ENCODE measurements at places on chromosomes 12 and 14.

GRCh38 chr12:47388712-47389111 lies 309.0 kb upstream of the AMIGO2 start:
- no peak for DNase-seq

GRCh38 chr14:105568859-105569766 lies 42.7 kb downstream of the TMEM121 start:
- no peak for DNase-seq

GRCh38 chr14:51540364-51540763 lies 111.3 kb upstream of the FRMD6 start:
- no peak for DNase-seq

- no peak for DNase-seq
These were observed 22.3 kb downstream of the PTPRO start for GRCh38 chr12:15344561-15344960.

GRCh38 chr12:89954259-89954658 lies 245.6 kb upstream of the ATP2B1 start:
- DNase-seq: no peak

DNA sequence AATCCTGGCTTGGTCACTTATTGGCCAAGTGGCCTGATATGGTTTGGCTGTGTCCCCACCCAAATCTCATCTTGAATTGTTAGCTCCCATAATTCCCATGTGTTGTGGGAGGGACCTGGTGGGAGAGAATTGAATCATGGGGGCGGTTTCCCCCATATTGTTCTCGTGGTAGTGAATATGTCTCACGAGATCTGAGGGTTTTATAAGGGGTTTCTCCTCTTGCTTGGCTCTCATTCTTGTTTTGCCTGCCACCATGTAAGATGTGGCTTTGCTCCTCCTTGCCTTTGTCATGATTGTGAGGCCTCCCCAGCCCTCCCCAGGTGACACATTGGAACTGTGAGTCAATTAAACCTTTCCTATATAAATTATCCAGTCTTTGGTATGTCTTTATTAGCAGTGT lies 18.8 kb upstream of the P2RX4 start:
- no peak for DNase-seq

DNA sequence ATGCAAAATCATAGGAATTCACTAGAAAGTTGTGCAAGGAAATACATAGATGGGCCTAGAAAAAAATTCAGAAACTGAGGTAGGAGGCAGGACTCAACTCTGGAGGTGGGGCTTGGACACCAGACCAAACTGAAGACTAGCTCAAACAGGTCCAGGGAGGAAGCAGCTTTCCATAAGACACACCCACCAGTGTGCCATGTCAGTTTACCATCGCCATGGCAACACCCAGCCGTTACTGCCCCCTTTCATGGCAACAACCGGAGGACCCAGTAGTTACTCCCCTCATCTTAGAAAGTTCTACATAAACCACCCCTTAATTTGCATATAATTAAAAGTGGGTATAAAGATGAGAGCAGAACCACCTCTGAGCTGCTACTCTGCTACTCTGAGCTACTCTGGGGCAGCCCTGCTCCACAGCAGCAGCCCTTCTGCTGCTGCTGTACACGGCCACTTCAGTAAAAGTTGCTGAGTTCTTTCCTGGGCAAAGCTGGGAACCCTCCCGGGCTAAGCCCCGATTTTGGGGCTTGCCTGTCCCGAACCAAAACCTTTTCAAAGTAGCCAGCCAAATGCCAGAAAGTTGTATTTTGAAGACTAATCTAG lies 30.8 kb upstream of the NINJ2 start:
- DNase-seq: no peak

DNA sequence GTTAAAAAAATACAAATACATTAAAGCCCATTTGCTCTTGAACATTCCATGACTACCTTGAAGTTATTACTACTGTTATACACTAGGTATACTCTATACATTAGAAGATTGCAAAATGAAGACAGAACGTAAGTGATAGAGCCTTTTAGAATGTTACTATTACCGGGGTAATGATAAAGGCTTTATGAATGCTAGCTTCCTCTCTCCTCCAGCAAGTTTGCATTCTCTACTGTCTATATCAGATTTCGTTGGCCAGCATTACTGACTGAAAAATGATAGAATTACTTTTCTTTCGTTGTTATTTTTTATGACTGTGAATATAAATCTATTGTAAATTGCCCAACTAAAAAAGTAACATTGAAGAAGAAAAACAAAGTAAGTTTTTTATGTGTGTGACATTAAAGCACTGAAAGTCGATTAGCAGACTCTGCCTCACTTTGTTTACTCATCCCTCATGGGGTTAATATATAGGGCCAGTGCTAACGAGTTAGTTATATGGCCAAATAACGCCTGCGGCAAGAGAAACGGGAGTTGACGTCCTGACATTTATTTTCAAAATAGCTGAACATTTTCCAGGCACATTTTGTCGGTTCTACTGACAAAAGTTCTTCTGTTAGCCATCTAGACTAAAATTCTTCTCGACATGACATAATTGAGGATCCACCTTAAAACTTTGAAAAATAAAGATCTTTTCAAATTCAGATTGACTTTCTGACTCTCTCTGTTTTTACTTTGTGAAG lies 163.8 kb upstream of the KITLG start:
- DNase-seq: no peak
